Natural killer cell treated with Interleukin-12 subunit alpha and Interleukin-12 subunit beta and Interleukin-15 and Interleukin-18, amount 100 ng/mL, for 72 hours (primary cell): ENCODE measurements at places on chromosomes 12 and 14. TPM values are rescaled to one million over a fixed set of nuclear protein-coding genes. Genes with fewer than 3 reads are reported as not detected.

The RASAL1 gene
- total RNA-seq: not detected

The CSRP2 gene
- not detected for total RNA-seq

The HSPB8 gene
- total RNA-seq: not detected

The SLC25A29 gene
- total RNA-seq: 37.9 TPM

GRCh38 chr12:79455286-79455685 lies 235.5 kb downstream of the PAWR start:
- H3K27me3 ChIP-seq: no peaks in the 10 kb centered on the region
- H3K4me1 ChIP-seq: no peaks in the 10 kb centered on the region
- no peak for DNase-seq

- H3K27ac ChIP-seq: no peak overlapping the region
- DNase-seq: no peak
- no peaks in the 10 kb centered on the region for H3K36me3 ChIP-seq
- no peak overlapping the region for H3K4me3 ChIP-seq
- H3K27me3 ChIP-seq: peaks cover under 1% of the 10 kb centered on the region
Measured at GRCh38 chr14:31876741-31877140, 200.4 kb upstream of the ARHGAP5 start.

GRCh38 chr12:64522316-64522715 lies 70.4 kb downstream of the TBK1 start:
- no peaks in the 10 kb centered on the region for H3K36me3 ChIP-seq
- DNase-seq: no peak
- no peak overlapping the region for H3K27ac ChIP-seq

- H3K36me3 ChIP-seq: peaks cover 58% of the 10 kb centered on the region
- H3K4me1 ChIP-seq: peaks cover 20% of the 10 kb centered on the region
- no peak overlapping the region for H3K27ac ChIP-seq
- no peak for DNase-seq
Measured at GRCh38 chr14:50471838-50472465, 60.4 kb downstream of the MAP4K5 start.

- H3K27ac ChIP-seq: peak overlapping the region; percentile 56
- H3K36me3 ChIP-seq: peaks cover 6% of the 10 kb centered on the region
- peak overlapping the region; percentile 65 for H3K4me3 ChIP-seq
- DNase-seq: no peak
Measured at GRCh38 chr12:11749943-11750690, 100.6 kb downstream of the ETV6 start.

GRCh38 chr12:104685366-104685765 lies 228.6 kb downstream of the CHST11 start:
- H3K27ac ChIP-seq: peak overlapping the region; percentile 96
- H3K4me1 ChIP-seq: peaks cover 80% of the 10 kb centered on the region
- H3K4me3 ChIP-seq: peak overlapping the region; percentile 82
- H3K27me3 ChIP-seq: no peaks in the 10 kb centered on the region
